ENCODE measurements at places on chromosomes 6 and 20.

DNA sequence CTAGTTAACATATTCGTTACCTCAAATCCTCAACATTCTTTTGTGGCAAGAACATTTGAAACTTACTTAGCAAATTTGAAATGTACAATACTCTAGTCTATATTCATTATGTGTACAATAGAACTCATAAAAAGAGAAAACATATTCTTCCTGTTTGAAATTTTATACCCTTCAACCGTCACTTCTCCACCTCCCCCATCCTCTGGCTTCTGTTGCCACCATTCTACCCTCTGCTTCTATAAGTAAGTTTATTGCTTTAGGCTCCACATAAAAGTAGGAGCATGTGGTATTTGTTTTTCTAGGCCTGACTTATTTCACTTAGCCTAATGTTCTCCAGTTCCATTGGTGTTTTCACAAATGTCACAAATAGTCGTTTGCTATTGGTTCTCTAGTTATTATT is 205.3 kb downstream of the TENT5A start:
- no peak for DNase-seq

- no peak for DNase-seq
Observed at GRCh38 chr6:37897818-37898515, 78.4 kb downstream of the ZFAND3 start.

GRCh38 chr6:148294059-148294458 is 48.6 kb upstream of the SASH1 start:
- DNase-seq = no peak

GRCh38 chr6:150486048-150486447 is 113.6 kb upstream of the PLEKHG1 start:
- peak; percentile 45 for DNase-seq

DNA sequence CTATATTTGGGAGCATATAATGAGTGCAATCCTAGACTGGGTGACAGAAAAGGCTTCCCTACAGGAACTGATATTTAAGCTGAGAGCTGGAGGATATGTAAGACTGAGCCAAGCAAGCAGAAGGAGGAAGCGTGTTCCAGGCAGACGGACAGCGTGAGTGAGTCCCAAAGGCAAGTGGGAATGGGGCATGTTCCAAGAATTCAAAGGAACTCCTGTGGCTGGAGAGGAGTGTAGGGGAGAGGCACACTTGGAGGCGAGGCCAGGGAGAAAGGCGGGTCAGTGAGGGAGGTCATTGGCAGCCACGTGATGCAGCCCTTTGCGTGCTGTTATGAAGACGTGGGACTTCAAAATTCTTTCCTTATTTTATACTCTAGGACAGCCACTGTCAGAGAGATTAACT is 27.9 kb upstream of the SGK1 start:
- no peak for DNase-seq

GRCh38 chr6:154458565-154459470 is 51.7 kb downstream of the CNKSR3 start:
- DNase-seq = no peak

All from adrenal gland (tissue), 19 donors.